CD4-positive, alpha-beta T cell treated with Interferon alpha-2 for 1 hour (primary cell): ENCODE measurements at places on chromosomes 2 and 18.

DNA sequence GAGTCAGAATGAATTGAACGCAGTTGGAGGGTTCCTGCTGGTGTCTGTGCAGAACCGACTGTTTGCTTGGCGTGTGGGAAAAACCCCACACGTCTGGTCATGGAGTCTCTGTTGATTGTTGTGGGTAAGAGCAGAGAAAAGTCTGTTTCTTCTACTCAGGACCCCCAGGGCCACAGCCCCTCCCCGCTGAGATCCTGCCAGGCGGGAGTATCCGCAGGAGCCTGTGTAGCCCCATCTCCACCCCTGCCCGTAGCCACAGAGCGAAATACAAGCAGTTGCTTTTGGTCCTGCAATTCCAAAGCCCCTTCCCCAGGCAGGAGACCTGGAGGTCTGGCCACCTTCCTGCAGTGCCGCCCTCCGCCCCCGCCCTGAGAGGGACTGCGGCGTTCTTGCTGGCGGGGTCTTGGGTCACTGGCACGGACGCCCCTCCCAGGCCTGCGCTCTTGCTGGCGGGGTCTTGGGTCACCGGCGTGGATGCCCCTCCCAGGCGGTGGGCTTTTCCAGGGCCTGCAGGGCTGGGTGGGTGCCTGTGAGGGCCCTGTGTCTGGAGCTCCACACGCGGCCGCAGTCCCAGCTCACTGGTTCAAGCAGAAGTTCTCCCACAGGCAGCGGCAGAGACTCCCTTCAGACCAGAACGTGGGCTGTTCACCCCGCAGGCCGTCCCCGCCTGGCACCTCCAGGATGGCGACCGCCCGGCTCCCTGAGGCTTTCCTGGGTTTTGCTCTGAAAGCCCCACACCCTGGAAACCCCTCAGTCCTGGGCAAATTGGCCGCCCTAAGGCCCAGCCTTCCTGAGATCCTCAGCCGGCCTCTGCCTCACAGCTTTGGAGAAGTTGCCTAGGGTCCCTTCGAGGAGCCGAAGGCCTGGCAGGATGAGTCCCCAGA, 76.0 kb upstream of the CTDP1 start:
- DNase-seq: no peak

- DNase-seq: no peak
Observed at GRCh38 chr2:62143696-62144095, 52.2 kb upstream of the B3GNT2 start.

DNA sequence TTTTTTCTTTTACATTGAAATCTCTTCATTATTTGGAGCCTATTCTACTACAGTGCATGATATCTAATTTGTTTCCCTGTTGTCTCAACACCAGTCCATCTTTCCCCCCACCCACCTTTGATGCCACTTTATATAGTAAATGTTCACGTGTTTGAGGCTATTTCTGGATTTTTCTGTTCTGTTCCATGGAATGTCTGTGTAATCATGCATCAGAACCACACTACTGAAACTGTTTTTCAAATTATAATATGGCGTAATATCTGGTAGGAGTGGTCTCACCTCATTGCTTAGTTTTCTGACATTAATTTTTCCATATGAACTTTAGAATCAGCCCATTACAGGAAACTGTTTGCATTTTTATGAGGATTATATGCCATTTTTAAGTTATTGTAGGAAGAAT, 19.1 kb upstream of the NARS1 start:
- DNase-seq: no peak

DNA sequence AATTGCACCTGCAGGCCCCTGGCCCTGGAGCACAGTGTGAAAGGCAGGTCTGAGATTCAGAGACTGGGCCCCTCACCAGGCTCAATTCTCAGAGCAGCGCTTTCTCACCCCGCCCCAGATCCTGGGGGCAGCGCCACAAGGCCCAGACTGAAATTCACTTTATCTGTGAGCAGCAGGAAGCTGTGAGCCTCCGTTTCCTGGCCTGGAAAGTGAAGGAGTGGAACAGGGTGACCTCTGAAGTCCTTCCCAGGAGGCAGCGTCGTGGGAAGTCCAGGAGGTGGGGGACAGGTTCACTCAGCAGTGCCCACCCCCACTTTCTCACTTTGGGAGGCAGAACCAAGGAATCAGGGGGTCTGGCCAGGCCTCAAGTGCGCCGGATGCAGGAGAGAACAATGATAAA, 235.4 kb downstream of the NDUFA10 start:
- DNase-seq: peak; percentile 0

DNA sequence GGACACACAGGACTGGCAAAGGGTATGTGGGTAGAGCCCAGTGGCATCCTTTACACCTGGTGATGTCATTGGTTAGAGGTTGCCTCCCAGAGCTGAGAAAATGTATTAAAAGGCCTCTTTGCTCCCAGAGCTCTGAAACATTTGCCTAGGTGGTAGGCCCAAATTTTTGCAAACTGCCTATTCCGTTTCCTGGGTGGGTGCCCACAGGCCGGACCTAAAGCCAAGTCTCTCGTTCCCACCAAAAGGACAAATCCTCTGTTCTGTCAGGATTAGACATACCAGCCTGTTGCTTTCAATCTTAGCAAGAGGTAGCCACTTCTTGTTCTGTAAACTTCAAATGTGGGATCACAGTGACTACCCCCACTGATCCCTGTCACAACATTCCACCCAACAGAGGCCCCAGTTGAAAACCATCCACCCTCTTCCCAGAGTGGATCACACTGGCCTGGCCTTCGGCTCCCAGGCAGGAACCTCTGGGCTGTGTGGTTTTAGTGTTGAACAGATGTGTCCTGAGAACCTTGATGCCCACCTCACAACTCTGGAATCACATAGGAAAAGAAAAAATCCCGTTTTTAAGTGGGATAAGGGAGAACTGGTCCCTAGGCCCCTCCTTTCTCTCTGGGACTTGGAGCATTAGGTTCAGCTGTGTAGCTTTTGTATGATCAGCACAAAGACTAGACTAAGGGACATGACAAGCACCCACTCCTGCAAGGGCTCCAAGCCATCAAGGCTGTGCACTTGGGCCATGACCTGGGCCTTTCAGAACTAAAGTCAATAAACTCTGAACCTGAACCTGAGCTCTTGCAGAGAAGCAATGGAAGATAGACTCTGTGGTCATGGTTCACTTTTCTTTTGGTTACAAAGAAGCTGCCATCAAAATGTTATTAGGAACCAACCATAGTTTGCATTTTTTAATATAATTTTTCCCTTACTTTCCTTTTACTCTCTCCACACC, 211.3 kb downstream of the CYP26B1 start:
- no peak for DNase-seq

GRCh38 chr18:56306797-56307196, 331.6 kb downstream of the TXNL1 start:
- no peak for DNase-seq

DNA sequence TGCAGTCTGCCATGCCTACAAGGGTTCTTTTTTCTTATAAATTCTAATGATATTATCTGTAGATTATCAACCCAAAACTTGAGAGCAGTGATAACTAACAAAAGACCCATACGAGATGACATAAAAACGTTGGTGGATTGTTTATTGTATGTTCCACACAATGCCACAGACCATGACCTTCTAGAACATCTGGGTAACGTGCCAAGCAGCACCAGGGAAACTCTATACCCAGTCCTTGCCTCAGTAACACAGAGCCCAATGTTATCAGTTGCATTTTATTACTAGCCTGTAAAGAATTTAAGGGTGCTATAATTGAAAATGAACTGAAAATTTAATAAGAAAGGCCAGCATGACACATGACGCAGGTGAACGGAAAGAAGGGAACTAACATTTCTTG, 99.1 kb upstream of the UGP2 start:
- no peak for DNase-seq

- DNase-seq: no peak
Observed at GRCh38 chr2:37589298-37589697, 82.1 kb downstream of the CDC42EP3 start.

DNA sequence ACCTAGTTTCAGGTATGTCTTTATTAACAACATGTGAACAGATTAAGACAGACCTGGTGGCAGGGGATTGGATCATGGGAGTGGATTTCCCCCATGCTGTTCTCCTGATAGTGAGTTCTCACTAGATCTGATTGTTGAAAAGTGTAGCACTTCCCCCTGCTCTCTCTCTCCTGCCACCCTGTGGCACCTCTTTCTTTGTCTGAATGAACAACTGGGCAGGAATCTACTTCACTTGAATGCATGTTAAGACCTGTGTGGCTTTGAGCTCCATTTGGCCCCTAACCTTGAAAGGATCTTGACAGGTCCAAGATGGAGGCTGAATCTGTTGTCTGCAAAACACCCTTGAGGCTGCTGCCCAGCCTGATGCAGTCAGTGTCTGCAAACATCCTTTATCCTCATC, 194.4 kb downstream of the RNF144A start:
- DNase-seq: no peak

- DNase-seq: peak; percentile 18
Observed at GRCh38 chr2:159035790-159036411, 67.5 kb downstream of the TANC1 start.
